Prostate gland (tissue), 2 donors: ENCODE measurements at places on chromosomes 1 and 21. TPM values are rescaled to one million over a fixed set of nuclear protein-coding genes. Genes with fewer than 3 reads are reported as not detected.
A peak's percentile ranks its signal among the peaks of the same experiment; 100 is the strongest.

The LMNA gene
- 227 TPM for total RNA-seq

DNA sequence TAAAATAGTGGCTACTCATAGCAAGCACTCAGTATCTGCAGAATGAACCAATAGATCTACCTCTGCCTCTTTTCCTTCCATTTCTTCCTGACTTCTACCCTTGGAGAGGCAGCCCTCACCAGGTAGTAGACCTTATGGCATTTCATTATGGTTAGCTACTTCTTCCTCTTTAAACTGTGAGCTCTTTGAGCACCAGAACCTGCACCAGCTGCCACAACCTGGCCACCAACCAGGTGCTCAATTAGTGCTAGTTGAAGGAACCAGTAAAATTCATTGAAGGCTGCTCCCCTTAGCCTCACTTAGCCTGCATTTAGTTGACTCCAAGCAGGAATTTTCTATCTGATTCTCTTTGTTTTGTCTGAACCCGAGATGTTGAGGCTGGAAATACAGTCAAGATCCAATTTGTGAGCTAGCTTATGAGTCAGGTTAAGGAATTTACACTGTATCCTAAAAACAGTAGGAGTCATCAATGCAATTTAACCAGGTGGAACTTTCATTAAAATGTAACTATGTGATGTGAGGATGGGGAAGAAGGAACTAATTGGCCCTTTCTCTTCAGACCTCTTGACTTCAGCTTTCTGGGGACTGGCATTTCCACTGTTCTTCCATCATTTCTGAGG lies 81.5 kb upstream of the UBE2U start:
- no peak for DNase-seq

DNA sequence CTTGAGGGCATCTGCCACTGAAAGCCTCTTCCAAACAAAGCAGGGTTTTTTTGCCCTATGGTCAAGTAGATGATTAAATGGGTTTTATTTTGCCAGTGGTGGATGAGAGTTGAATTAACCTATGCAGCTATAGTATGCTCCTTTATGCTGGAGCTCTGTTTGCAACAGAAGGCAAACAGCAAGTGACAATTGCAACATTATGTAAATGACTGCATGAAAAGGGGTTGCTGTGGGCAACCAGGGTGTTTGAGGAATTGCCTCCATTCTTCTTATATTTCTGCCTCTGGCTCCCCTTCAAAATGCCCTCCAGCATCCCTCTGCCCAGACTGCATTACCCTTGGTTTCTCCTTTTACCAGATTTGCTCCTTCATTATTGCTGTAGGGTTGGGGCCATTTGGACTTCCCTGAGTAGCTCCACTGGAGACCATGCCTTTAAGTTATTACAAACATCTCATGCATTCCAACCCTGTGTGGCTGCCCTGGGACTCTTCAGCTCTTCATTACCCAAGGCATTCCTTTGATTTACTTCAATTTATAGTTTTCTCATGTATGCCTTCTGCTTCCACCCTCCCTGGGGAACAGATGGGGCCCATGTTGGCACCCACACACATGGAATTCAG lies 398.4 kb downstream of the PRDM2 start:
- no peak for DNase-seq

DNA sequence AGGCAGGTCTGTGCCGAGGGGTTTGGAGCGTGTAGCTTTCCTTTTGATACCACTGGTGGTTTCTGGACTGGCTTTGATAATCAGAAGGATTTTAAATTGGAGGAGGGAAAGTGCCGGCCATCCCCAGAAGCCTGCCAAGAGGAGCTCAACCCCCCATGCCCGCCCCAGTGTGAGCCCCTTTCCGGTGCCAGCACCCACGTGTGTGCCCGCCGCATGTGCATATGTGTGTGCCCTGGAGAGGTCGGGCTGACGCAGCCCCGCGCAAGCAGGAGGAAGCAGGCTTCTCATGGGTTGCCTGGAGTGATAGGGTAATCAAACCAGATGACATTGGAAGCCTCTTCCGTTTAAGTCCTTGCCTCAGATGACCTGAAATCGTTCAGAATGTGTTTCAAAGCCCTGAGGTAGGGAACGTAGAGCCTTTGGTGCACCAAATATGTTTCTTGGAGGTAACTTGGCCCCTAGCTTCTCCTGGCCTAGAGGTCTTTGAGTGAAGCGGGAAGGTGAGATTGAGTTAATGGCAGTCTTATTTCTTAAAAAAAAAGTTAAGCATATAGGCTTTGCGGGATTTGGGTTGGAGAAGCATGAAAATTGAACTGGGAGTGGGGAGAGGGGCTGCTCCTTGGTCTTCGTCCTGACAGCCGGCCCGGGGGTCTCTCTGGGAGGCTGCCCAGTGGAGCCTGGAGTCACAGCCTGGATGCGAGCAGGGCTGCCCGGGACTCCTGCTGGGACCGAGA lies 34.1 kb upstream of the ARHGEF16 start:
- no peak for DNase-seq

- DNase-seq = no peak
These were observed 102.0 kb downstream of the IER5 start for GRCh38 chr1:181190364-181191035.

- DNase-seq = no peak
These were observed 113.5 kb downstream of the XCL2 start for GRCh38 chr1:168430321-168430720.

GRCh38 chr1:245551536-245551935 lies 396.8 kb downstream of the KIF26B start:
- no peak for DNase-seq

DNA sequence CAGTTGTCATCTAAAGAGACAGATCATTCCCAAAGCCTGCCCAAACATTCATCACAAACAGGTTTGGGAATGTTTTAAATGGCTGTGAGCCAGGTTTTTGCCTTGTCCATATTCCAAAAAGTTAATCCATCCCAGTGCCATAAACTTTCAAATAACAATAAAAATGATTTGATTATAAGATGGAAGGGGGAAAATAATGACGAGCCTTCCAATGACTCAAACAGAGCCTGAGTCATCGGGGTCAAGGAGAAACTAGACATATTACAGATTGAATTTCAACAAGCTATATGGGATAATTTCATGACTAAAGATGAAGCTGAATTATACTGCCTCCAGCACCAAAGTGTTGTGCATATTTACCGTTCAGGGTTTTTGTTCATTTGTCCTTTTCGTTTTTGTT lies 195.8 kb upstream of the PKN2 start:
- DNase-seq = no peak

DNA sequence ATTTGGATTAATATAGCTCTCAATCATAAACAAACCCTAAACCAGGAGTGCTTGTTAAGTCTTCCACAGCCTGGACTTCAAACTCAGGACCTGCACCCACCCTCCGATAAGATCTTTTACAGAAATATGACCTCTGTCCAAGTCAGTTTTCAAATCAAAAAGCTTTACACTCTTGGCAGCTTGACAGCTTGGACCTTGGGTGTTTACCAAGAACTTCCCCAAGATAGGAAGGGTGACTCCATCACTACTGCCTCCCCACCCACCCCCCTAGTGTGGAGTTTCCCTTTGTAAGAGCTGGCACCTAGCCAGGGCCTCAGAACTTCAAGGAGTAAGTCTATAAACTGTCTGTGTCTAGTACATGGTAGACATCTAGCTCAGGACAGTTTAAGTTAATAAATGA lies 9.6 kb downstream of the BCAR3 start:
- no peak for DNase-seq

DNA sequence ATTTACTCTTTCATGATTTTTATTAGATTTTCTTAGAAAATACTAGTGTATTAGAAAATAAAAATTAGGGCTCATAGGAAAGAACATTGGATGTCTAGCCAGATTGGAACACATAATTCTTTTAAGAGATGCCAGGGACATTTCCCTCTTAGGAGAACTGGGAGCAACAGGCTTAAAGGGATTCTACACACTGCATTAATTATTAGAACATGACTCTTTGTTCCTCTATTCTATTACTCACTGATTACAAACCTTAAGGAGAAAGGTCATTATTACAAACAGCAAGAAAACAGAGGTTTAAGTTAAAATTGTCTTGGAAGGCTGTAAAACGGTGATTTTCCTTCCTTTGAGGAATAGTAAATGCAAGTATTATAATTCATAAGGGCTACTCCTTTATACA lies 32.9 kb upstream of the VAV3 start:
- no peak for DNase-seq

- DNase-seq = no peak
These were observed 93.9 kb downstream of the KIF1B start for GRCh38 chr1:10304295-10304694.

DNA sequence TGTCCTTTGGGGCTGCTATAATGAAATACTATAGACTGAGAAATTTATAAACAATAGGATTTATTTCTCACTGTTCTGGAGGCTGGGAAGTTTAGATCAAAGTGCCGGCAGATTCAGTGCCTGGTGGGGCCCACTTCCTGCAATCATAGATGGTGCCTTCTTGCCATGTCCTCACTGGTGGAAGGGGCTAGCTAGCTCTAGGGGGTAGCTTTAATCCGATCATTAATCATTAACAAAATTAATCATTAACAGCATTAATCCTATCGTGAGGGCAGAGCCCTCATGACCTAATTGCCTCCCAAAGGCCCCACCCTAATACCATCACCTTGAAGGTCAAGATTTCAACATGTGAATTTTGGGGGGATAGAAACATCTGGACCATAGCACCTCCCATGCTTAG lies 124.3 kb downstream of the TRABD2B start:
- no peak for DNase-seq

- no peak for DNase-seq
These were observed 134.5 kb upstream of the LYPLAL1 start for GRCh38 chr1:219039017-219039681.

- no peak for DNase-seq
These were observed 263.2 kb downstream of the TM2D1 start for GRCh38 chr1:61461406-61462384.

The HP1BP3 gene
- 252 TPM for total RNA-seq

The TSPEAR gene
- total RNA-seq = not detected

DNA sequence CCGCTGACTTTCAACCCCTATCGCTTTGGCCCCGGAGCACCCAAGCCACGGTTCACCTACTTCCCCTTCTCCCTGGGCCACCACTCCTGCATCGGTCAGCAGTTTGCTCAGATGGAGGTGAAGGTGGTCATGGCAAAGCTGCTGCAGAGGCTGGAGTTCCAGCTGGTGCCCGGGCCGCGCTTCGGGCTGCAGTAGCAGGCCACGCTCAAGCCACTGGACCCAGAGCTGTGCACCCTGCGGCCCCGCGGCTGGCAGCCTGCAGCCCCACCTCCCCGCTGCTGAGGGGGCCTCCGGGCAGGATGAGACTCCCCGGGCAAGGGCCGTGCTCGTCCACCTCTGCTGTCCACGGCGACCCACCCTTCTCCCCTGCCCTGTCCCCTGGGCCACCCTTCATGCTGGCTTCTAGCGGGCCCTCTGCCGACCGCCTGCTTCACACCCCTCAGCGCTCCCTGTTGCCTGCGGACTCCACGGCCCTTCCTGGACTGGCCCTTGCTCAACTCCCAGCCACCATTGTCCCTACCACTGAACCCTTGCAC lies 92.2 kb upstream of the TRABD2B start:
- DNase-seq = no peak

DNA sequence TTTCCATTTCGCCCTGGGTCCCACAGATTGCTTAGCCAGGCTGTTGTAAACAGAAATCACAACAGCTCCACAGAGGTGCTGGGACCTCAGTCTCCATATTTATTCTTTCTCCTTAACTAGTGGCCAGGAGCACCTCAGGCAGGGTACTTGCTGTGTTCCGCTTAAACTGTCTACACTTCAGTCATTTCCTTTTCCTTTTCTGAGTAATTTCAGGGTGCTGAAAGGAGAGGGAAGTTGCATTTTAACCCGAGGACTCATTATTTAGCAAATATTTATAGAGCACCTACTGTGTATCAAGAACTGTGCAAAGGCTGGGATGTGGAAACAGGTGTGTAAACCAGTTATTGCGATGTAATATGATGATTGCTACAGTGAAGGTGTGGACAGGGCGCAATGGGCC lies 41.9 kb downstream of the ACP6 start:
- DNase-seq = no peak

The WNT3A gene
- total RNA-seq = 4.8 TPM

The APCS gene
- not detected for total RNA-seq

GRCh38 chr1:60277269-60277668 lies 203.7 kb upstream of the C1orf87 start:
- no peak for DNase-seq

DNA sequence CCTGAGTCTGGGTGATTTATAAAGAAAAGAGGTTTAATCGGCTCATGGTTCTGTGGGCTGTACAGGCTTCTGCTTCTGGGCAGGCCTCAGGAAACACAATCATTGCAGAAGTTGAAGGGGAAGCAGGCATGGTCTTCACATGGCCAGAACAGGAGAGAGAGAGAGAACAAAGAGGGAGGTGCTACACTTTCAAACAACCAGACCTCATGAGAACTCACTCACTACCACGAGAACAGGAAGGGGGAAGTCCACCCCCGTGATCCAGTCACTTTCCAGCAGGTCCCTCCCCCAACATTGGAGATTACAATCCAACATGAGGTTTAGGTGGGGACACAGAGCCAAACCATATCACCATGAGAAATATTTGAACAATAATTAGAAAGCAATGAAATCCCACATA lies 222.9 kb downstream of the FAM72C start:
- DNase-seq = no peak

GRCh38 chr1:37945743-37946702 lies 830 bp downstream of the INPP5B start:
- DNase-seq = peak; percentile 5

The FCER1A gene
- 1.5 TPM for total RNA-seq

GRCh38 chr1:186871784-186872183 lies 43.0 kb downstream of the PLA2G4A start:
- no peak for DNase-seq

DNA sequence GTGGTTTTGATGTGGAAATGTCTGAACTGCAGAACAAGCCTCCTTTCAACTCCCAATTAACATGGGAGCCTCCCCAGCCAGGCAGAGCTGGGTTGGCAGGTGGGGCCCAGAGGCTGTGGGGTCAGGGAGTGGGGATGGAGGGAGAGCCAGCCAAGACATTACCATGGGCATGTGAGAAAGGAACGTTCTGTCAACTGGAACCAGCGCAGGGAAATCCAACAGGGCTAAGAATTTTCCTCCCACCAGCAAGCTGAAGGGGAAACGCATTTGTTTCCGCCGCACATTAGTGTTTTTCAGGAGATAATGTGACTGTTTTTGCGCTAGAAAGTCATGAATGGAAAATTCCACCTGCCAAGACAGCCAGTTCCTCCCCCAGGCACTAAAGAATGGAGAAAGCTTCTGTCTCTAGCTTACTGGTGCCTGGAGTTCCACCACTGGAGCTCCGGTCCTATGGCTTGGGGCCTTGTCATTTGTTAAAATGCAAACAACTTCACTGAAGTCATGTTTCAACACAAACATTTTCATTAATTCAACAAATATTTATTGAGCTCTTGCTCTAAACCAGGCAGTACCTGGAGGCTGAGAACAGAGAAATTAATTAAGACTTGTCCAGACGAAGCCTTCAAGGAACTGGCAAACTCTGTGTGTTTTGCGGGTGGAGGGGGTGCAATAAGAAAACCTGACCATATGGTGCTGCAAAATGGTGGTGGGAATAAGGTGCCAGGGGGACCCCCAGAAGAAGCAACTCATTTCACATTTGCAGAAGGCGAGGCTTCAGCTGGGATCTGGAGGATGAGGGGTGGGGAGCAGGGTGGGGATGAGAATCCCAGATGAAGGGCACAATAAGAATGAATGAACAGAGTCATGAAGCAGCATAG lies 305.1 kb downstream of the MATN1 start:
- peak; percentile 5 for DNase-seq
